ENCODE measurements at places on chromosomes 12 and 14.
A peak's percentile ranks its signal among the peaks of the same experiment; 100 is the strongest.

DNA sequence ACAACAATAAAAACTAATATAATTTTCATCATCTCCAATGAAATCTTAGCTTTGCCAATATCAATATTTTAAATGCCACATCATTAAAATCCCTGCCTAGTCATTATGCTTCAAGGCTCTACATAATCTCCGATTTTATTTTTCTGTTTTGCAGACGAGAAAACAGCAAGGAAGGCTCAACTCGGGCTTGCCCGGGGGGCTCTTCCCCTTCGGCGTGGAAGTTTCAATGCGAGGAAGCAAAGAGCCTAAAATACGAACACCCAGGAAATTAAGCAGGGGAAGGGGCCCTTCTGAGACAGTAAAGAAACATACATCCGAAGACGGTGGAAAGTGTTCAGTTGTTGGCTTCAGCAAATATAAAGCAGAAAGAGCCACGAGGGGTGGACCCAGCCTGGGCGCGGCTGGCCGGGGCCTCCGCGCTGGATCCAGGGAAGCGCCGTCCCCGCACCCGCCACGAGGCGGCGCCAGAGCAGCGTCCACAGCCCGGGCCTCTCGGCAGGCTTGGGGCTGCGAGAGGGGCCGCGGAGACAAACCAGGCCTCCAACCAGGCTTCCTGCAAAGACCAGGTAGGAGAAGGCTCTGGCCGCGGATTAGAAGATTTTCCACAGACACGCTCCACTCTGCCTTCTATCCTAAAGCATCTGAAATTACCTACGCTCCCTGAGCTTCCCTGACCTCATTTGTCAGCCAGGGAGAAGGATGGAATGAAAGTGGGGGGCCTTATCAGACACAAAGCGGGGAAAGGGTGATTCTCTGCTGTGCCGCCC is 77.2 kb downstream of the SERPINA3 start:
- DNase-seq = no peak

DNA sequence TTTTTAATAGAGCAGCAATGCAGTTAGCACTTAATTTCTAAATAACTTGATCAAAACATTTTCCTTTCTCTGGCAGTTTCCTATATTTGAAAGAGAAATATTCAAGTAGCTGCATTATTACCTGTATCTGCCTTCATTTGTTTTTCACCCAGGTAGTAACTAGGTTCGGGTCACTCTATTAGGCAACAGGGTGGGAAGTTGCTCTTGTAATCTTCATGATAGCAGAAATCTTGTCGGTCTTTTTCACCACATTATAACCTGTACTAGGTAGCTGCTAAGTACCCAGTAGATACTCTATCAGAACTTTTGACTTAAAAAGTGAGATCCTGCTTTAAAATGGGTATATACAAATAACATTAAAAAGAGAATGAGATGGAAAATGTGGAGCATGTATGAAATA is 2.4 kb upstream of the PIK3C2G start:
- DNase-seq = no peak

DNA sequence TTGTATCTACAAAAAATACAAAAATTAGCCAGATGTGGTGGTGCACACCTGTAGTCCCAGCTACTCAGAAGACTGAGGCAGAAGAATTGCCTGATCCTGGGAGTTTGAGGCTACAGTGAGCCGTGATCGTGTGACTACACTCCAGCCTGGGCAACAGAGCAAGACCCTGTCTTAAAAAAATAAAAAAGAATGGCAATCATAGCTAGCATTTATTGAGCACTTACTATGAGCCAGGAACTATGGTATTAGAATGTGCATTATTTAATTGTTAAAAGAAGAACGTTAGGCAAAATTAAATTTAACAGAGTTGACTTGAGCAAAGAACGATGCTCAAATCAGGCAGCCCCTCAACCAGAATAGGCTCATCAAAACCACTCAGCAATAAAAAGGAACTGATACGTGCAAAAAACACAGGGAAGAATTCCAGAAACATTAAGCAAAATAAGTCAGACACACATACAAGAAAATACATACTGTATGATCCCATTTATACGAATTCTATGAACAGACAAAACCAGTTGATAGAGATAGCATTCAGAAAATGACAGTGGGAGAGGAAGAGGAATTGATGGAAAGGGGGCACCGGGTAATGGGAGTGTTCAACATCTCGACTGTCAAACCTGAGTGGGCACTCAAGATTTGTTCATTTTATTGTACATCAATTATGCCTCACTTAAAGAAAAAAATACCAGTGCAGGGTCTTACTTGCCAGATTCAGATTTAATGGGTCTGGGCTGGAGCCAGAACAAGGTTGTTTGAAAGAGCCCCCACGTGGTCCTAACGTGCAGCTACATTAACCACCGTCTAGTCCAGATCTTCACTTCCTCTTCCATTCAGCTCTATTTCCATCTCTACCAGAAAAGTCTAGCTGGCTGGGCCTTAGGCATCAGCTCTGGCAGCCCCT is 8.0 kb downstream of the SCNN1A start:
- DNase-seq = no peak

GRCh38 chr12:132593938-132594358 is 16.4 kb downstream of the LRCOL1 start:
- DNase-seq = peak; percentile 71

- DNase-seq = no peak
These were observed 199.1 kb downstream of the SNAPC1 start for GRCh38 chr14:61961369-61961768.

DNA sequence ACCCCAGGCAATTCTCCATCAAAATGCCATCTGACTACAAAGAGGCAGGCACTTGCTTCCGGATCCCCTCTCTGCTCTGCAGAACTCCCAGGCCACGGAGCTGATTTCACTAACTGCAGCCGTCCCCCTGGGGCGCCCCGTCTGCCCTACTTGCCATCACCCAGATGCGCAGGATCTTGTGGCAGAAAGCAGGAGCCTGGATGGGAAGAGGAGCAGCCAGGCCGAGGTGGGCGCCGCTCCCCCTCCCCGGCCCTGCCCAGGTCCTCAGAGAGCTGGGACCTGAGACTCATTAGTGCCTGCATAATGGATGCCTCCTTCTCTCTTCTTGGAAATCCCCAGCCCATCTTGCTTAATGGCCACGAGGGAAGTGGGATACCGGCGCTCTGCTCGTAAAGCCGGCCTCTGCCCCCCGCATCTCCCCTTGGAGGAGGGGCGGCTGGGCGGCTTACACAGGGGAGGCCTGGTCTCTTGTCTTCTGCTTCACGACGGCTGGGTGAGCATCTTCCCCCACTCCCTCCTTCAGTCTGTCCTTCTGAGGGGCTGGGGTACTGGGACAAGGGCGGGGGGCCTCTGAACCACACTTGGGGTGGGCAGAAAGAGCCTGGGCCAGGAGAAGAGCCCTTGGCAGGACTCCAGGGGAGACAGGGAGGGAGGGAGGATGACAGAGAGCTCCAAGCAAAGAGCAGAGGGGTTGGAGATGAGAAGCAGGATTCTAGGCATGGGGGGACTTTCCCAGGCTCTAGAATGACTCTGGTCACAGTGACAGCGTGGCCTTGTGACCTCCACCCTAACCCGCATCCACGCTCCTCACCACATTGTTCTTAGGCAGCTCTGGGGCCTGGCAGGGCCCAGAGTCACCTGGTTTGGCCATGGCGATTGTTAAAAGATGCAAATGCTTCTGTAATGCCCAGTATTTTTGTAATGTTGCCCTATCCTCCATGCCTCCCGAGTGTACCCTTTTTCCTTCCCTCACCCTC is 19.4 kb upstream of the EML1 start:
- no peak for DNase-seq

GRCh38 chr12:103924761-103925641 is 5.2 kb upstream of the HSP90B1 start:
- no peak for DNase-seq

- DNase-seq = no peak
These were observed 7.0 kb downstream of the ITGB7 start for GRCh38 chr12:53200107-53200457.

DNA sequence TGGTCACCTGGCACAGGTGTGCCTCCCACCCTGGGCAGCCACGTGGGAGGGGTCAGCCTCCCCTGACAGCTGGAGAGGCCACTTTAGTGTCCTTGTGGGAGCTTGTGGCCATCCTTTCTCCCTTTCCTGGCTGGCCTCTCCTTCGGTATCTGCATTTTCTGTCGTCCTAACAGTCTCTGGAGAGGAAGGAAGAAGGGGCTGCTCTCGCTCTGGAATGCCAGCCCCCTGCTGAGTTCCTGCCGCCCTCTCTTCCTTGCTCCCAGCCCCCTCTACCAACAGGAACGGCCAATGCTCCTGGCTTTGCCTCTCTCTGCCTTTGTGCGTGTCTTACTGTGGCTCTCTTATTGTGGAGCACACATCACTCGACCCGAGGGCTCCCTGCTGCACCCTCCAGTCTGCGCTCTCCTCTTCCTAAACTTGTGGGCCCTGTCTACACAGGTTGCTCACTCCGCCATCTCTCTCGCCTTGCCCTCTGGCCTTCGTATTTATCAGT is 70.8 kb downstream of the FBXL14 start:
- no peak for DNase-seq

GRCh38 chr12:82926630-82927029 is 239.9 kb downstream of the TMTC2 start:
- no peak for DNase-seq

- no peak for DNase-seq
These were observed 207.7 kb upstream of the DDHD1 start for GRCh38 chr14:53360829-53361228.

- DNase-seq = no peak
These were observed 137.8 kb upstream of the SOX5 start for GRCh38 chr12:24087294-24087693.

- DNase-seq = no peak
These were observed 48.6 kb upstream of the PPP1R12A start for GRCh38 chr12:79983492-79983891.

DNA sequence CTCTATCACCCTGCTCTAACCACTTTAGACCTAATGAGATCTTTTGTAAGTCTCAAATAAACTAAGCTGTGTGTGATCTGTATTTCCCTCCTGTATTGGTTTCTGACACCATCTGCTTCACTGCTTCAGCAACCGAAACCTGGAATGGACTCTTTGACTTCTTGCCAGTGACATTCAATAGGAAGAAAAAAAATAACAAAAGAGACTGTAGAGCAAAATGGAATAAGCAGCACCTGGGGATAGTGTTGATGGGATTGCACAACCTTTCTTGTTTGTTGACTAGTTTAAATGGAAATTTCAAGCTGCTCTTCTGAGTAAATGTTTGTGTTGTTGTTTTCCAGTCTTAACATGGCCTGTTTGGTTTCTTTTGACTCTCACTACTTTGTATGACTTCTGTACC is 888.6 kb upstream of the SEL1L start:
- no peak for DNase-seq

DNA sequence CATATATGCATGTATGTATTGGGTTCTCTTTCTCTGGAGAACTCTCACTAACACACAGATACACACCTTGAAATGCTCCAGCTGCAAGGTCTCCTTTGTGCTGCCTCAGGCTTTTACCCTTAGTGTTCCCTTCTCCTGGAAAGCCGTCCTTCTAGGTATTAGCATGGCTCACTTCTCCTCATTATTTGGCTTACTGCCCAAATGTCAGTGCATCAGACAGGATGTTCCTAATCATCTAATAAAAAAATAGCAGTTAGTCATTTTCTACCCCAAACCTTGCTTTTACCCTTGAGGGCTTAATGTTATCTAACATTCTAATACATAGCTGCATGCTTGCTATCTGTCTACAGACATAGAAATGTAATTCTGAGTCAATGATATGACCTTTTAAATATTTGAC is 109.0 kb upstream of the SLC16A7 start:
- no peak for DNase-seq

DNA sequence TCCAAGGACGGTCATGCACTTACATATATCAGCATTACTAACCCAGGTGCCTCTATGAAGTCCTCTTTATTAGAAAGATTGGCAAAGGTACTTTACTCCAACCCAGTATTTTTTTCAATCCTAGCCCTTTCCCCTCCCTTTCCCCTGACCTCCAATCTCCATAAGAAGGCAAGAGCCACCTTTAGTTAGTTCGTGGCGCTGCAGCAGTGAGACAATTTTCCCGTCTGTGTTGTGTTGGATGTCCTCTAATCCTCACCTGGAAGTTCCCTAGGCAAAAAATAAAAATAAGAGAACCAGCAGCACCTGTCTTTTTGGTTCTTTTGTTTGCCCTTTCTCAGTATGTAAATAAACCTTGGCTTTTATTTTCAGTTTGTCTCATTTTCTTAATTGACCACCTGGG is 439.6 kb upstream of the LRFN5 start:
- no peak for DNase-seq

DNA sequence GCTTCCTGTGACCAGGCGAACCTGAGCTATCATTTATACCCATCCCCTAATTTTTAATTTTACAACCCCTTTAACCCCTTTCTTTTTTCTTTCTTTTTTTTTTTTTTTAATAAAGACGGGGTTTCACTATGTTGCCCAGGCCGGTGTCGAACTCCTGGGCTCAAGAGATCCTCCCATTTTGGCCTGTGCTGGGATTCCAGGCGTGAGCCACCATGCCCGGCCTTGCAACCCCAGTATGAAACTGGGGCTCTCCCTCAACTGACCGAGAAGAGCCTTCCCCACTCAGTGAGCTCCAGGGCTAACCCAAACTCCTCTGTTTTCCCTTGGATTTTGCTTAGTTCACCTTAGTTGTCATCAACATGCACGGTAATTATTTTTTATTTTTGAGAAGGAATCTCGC is 992 bp downstream of the CPSF2 start:
- no peak for DNase-seq

GRCh38 chr12:30166006-30166795 is 382.5 kb upstream of the TMTC1 start:
- no peak for DNase-seq

DNA sequence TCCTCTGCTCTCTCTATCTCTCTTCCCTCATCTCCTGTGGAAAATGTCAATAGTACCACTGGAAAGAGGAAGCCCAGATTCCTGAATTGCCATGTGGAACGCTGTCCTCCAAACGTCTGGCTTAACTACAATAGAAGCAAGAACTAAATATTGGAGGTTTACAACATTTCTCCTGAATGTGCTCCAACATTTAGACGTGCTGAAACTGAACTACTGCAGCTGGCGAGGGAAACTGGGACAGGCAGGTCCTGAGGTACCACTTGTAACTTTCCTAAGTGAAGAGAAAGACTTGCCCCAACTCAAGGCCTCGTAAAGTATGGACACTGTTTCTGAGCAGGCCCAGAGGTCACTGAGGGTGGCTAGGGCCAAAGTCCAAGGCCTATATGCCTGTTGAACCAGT is 187.7 kb downstream of the NTF3 start:
- DNase-seq = no peak

DNA sequence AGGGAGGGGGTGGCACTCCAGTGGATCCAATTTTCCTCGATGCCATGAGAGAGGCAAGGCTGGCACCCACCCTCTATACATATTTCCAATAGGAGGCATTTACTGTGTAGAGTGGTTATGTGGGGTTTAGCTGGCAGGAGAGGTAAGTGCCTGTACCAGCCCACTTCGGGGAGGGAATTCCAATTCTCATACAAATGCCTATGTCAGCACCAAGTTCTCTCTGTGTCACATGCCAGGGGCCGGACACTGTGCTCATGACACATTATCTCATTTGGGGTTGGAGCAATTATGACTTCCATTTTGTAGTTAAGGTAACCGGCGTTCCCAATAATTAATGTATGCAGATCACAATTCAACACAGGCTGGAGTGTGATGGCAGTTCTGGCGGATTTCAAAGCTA is 284.3 kb downstream of the KSR2 start:
- DNase-seq = no peak
